ENCODE measurements at places on chromosomes 3 and 15.

- DNase-seq = no peak
Observed at GRCh38 chr15:38065721-38066345, 131.4 kb downstream of the TMCO5A start.

GRCh38 chr15:96326328-96327154 lies 4.0 kb upstream of the NR2F2 start:
- no peak for DNase-seq

DNA sequence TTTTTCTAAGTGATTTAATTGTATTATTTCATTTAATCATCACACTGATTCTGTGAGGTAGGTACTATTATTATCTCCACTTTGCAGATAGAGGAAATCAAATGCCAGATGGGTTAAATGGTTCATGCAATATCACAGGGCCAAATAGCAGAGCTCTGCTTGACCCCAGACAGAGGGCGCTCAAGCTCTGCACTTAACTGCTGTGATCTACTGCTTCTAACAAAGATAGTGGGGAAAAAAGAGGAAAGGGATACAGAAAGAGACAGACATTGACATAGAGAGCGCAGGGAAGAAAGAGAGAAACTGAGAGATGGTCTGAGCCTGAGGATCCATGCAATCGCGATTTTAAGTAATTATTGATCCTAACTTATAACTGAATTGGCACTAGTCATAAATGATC lies 279.1 kb upstream of the THRB start:
- DNase-seq = peak; percentile 10

DNA sequence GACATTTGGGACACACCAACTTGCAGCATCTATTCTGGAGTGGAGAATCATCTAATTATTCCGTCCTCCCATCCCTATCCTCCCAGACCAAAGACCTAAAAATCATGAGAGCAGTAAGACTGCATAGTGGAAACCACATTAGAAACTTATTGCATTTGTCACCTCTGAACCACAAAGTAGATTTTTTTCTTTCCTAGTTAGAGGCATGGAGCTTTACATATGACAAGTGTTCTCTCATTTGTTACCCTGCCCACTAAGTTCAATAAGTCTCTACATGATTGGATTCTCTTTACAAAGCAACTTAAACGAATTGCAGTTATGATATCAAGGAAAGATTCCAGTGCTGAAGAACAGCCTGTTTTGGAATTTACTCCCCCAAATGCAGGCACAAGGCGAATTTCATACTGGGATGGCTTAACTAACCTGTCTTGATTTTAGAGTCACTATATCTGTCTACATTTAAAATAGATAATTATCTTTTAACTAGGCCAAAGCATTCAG lies 42.3 kb upstream of the LRRFIP2 start:
- no peak for DNase-seq

GRCh38 chr3:105322570-105323273 lies 44.0 kb upstream of the ALCAM start:
- peak; percentile 36 for DNase-seq

DNA sequence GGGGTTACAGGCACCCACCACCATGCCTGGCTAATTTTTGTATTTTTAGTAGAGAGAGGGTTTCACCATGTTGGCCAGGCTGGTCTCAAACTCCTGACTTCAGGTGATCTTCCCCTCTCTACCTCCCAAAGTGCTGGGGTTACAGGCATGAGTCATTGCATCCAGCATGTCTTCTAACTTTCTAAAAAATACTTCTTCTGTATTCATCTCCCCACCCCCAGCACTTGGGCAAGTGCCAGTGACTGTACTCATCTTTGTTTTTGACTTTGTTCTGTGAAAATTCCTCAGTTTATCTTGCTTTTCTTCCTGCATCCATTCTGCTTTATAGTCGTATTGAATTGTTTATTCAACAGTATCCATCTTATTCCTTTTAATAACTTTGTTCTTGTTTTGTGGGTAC lies 47.6 kb downstream of the ARIH1 start:
- no peak for DNase-seq

DNA sequence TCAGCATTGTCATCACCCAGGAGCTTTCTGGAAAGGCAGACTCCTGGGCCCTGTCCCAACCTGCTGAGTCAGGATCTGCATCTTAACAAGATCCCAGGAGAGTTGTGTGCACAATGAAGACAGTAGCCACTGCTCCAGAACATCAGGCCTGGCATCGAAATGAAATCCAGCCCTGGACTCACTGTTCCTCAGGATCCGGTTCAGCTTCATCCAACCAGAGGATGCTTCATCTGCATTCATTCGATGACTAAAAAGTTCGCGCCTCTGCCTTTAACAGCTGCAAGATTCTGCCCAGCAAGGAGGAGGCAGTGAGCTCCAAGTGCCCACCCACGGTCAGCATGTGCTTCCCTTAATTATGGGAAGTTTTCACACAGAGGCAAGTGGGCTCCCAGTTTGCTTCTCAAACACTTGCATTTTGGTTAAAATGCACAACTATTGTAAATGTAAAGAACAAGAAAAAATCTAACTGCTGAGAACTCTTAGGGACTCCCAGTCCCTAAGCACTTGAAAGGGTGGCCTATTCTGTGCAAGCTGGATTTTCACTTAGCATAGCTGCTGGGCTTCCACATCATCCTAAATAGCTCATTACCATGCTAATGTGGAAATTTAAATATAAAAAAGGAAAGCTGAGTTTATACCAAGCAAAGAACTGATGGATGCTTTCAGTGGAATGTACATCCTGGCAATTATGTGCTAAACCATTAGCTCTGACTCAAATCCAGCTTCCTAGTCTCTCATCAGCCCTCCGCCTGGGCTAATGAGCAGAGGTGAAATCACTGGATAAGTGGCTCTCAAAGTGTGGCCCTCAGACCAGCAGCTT lies 25.5 kb upstream of the ESYT3 start:
- DNase-seq = no peak

DNA sequence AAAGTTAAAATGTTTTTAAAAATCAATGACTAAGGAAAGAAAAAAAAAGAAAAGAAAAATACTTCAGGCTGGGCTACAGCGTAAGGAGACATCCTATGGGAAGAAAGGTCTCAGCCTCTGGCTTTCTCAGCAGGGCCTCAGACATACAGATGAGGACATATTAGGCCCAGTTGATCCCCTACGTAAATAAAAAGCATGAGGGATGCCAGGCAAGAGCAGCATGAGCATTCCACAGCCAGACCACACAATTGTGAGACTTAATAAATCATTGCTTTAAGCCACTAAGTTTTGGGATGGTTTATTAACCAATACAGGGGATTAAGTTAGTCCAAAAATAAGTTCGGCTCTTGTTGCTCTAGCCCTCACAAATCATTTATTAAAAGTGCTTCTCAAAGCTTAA lies 394.1 kb upstream of the NECTIN3 start:
- no peak for DNase-seq

DNA sequence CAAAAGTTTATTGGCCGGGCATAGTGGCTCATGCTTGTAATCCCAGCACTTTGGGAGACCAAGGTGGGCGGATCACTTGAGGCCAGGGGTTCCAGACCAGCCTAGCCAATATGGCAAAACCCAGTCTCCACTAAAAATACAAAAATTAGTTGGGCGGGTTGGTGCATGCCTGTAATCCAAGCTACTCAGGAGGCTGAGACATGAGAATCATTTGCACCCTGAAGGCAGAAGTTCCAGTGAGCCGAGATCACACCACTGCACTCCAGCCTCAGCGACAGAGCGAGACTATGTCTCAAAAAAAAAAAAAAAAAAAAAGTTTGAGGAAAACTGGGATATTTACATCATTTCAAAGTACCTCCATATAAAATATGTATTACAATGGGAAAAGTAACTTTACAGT lies 40.4 kb downstream of the ETFA start:
- DNase-seq = no peak

DNA sequence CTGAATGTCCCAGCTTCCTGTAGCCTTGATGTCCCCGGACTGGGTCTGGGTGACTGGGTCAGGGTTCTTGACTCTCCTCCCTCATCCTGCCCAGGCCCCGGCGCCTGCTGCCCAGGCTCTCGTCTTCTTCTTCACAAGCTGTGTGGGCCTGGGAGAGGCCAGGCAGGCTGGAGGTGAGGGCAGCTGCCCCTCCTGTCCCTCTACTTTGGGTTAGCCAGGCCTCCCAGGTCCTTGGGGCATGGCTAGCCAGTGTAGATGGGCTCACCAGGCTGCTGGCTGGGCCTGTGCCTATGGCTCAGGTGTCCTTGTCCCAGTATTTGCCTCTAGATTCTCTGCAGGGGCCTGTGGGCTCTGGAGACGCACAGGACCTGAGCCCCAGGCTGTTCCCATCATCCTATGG lies 31.8 kb downstream of the TKT start:
- DNase-seq = no peak

GRCh38 chr3:61682671-61683548 lies 121.5 kb downstream of the PTPRG start:
- DNase-seq = no peak

DNA sequence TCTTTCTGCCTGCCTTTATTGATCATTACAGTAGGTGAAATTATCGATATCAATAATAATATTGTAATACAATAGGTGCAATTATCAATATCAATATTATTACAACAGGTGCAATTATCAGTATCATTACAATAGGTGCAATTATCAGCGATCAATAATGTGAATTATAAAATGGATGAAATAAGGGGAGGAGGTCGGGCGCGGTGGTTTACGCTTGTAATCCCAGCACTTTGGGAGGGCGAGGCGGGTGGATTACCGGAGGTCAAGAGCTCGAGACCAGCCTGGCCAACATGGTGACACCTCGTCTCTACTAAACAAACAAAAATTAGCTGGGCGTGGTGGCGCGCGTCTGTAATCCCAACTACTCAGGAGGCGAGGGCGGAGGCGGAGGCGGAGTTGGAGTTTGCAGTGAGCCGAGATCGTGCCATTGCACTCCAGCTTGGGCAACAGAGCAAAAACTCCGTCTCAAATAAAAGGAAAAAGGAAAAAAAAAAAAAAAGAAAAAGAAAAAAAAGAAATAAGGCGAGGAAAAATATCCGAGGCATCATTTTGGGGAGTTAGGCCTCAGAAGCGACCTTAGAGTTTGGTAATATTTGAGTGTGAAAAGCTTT lies 611 bp upstream of the BNIP2 start:
- peak; percentile 21 for DNase-seq

DNA sequence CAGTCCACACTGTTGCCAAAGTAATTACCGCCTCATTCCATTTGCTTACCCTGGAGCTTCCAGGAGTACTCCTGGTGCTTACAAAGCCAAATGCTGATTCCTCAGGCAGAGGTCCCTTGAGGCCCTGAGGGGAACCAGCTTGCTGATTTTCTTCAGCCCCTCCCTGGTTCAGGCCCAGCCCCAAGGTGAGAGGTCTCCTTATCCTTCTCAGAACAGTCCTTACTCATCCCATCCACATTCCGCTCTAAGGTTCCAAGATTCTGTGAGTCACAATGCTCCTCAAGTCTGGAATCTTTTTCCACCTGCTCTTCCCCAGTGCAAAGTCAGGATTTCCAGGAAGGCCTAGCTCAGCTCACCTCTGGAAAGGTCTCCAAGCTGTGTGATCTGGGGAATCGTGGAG lies 1.8 kb upstream of the ATP10A start:
- no peak for DNase-seq

GRCh38 chr3:29465836-29466235 lies 185.0 kb downstream of the RBMS3 start:
- DNase-seq = no peak

DNA sequence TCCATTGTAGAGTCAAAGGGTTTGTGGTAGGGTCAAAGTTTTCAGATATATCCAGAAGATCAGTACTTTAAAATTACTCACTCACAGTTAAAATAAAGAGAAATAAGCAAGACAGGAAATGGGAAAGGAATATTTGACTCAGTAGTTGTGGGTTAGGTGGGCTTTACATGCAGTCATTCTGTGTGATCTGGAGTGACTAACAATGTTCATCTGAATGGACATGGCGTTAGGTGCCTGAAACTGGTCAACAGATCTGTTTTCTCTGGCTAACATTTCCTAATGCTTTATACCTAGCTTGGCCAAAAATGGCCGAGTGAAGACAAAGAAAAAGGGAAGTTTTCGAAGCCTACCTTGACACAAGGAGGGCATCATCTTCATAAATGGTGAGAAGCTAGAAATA lies 133.4 kb upstream of the SATB1 start:
- no peak for DNase-seq

DNA sequence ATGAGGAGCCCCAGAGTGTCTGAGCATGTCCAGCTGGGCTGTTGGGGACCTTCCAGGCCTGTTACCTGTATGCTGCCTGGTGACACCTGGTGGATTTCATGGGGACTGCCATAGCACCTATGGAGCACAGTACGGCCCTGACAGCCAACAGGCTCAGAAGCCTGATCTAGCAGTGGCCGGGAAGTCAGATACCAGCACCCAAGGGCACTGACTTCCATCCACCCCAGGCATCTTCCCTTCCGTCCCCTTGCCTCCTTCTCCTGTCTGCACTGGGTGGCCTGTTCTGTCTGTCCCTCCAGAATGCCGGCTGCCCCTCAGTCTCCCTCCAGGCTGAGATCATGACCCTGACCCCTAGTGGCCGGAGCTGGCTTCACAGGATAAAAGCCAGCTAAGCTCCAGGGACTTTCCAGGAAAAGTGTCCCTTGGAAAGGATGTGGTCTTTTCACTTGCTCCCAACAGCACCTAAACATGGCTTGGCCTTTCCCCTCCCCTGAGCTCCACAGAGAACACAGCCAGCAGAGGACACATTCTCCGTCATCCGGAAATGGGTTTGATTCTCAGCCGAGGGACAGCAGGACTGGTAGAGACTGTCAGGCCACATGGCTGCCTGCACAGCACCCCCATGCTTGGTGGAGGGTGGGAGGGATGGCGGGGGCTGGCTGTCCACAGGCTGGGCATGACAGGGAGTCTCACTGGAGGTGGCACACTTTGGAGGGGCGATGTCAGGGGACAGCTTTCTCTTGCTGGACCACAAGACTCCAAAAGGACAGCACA lies 9.5 kb downstream of the RPS17 start:
- DNase-seq = no peak

GRCh38 chr3:79052054-79052681 lies 715.6 kb downstream of the ROBO1 start:
- DNase-seq = no peak

DNA sequence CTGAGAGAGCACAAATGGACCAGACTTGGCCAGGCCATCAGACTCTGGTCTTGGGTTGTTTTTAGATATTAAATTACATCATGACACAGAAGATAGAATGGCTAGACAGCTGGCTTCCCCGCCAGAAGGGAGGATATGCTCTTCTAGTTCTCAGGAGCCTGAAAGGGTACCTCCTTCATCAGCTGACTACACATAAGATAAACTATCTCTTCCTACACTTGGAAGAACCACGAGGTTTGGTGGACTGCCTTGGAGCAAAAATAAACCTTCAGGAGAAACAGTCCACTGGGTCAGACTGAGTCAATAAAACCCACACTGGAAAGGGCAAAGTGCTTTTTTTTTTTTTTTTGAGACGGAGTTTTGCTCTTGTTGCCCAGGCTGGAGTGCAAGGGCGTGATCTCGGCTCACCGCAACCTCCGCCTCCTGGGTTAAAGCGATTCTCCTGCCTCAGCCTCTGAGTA lies 26.3 kb upstream of the DYNC1LI1 start:
- no peak for DNase-seq

GRCh38 chr3:132380920-132381319 lies 36.4 kb upstream of the DNAJC13 start:
- DNase-seq = no peak

DNA sequence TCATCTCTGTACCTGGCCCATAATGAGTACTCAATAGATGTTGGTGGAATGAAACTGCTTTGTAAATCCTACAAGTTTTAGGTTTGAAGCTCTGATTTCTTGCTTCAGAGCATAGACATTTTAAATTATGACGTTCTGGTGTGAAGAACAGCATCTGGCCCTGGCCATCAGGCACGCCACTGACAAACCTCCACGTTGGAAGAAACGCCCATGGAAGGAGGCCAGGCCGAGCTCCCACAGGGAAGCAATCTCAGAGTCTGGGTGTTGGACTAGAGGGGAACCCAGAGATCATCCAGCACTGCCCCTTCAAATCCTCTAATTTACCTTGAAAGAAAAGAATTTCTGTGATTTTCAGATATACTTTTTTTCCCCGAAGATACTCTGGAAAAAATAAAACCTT lies 328.1 kb upstream of the RGMA start:
- no peak for DNase-seq
